ENCODE measurements at places on chromosomes 13 and 19.

- no peak for DNase-seq
Observed at GRCh38 chr13:20408181-20408580, 117.5 kb downstream of the CRYL1 start.

DNA sequence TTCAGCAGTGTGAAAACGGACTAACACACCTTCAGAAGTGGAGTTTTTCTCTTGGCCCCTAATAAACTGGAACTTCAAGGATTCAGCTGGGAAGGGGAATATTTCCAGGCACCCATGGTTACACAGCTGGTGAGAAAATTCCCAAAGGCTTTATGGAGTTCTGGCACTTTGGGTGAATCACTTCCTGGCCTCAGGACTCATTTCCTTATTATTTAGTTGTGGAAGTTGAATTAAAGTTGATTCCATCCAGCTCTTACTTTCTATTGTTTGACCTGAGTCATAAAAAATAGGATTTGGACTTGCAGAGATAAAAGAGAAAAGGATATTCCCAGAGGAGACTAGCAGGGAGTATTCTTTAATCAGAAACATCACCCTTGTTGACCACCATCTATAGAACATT lies 882.1 kb downstream of the UQCRFS1 start:
- no peak for DNase-seq

- DNase-seq: no peak
Observed at GRCh38 chr13:42497798-42498197, 76.2 kb upstream of the TNFSF11 start.

DNA sequence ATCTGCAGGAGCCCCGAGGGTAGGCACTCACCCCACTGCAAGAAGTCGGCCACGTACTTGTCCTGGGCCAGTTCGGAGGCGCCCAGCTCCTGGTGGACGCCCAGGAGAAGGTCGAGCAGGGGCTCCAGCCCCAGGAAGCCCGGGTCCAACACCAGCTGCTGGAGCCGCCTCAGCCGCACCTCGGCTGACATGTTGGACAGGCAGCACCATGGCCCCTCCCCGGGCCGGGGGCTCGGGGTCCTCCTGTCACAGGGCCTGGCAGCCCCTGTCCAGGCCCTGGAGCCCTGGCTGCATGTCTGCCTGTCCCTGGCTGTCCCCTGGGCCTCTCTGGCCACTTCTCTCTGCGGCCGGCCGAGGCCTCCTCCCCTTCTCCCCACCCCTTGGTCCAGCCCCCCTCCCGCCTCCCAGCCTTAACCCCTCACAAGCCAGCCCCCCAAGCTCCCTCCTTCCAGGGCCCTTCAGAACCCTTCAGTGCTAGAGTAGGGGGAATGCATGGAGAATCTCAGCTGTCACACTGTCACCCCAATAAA lies at the start of gene DMPK:
Gene DMPK (minus strand): TSS at position 329 of the 530 bp plus-strand sequence. CDS start 138 bp downstream, at position 191.
- DNase-seq: no peak

- DNase-seq: no peak
Observed at GRCh38 chr13:100068133-100068931, 20.6 kb upstream of the PCCA start.

DNA sequence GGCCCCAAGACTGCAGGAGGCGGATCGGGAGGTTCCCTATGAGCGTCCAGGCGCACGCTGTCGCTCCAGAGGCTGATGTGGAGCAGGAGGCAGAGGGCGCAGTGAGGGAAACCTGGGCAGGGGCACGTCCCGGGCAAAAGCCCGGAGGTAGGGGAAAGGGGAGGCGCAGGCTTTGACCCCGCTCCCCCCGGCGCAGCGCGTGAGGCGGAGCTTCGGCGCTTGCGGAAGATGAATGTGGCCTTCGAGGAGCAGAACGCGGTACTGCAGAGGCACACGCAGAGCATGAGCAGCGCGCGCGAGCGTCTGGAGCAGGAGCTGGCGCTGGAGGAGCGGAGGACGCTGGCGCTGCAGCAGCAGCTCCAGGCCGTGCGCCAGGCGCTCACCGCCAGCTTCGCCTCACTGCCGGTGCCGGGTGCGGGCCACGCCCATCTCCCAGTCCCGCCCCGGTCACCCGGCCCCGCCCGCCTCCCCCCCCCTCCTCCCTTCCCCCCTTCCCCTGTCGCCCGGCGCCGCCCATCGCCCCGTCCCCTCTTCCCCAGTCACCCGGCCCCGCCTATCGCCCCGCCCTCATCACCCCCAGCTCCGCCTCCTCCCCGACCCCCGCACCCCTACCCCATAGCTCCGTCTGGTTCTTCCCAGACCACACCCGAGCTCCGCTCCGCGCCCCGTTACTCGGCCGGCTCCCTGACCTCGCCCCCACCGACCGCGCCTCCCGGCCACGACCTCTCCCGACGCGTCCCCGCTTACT lies 4.1 kb downstream of the HMG20B start:
- no peak for DNase-seq

DNA sequence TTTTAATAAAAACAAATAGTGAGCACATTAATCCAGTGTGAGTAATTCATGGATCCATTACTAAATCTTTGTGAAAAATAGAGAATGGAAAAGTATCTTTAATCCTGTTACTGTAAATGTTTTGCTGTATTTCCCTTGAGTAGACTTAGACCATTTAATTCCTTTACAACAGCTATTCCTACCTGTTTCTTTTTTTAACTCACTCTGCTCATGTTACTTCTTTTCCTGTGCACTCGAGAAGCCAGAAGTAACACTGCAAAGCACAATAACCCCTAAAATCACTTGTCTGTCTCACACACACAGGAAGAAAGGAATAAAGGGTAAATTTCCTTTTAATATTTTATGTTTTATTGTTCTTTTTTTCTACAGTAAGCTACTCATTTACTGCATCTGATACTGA lies 244.3 kb downstream of the SHISA2 start:
- DNase-seq: no peak

GRCh38 chr19:31595521-31595920 lies 246.3 kb upstream of the TSHZ3 start:
- DNase-seq: no peak

DNA sequence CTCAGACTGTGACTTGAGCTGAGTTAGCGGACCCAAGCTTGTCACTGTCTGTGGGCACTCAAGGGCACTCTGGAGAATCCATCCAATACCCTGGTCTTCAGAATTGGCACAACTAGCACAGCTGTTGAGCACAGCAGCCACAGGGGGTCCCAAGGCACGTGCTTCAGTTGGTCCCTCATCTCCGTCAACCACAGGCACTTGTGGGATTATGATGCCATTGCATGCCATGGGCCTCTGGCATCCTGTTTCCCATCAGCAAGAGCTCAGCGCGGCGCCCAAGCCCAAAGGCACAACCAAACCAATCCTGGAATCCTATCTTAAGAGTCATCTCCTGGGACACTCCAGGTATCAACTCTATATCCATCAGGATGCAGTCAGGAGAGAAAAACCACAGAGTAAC lies 3.7 kb upstream of the B3GNT8 start:
- DNase-seq: no peak

- no peak for DNase-seq
Observed at GRCh38 chr19:10882108-10882457, 10.7 kb downstream of the CARM1 start.

DNA sequence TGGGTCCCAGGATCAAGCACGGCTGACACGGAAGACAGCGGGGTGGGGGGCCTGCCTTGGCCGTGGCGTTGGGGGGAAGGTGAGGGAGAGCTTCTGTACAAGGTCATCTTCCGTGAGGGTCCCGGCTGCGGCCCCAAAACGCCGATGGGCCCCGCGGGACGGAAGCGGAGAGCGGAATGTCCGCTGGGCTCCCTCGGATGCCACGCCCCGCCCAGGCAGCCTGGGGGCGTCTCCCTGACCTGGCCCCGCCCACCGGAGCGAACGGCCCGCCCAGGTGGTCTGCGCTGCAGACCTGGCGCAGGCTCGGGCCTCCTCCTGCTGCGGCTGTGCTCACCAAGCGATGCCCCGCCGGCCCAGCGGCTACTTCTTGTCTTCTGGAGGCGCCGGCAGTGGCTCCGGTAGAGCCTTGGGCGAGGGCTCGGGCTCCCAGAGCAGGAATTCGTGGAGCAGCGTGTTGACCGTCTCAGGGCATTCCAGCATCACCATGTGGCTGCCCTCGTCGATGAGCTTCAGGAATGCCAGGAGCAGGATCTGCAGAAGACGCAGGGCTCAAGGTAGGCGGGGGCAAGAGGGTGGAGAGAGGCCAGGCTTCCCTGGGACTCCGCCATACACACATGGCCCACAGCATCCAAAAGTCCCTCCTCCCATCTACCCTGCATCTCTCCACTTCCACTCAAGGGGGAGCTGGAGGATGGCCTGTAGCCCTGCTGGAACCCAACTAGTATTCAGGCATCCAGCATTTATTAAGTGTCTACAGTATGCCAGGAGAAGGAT lies 10.7 kb downstream of the ABHD8 start:
- DNase-seq: peak; percentile 85

DNA sequence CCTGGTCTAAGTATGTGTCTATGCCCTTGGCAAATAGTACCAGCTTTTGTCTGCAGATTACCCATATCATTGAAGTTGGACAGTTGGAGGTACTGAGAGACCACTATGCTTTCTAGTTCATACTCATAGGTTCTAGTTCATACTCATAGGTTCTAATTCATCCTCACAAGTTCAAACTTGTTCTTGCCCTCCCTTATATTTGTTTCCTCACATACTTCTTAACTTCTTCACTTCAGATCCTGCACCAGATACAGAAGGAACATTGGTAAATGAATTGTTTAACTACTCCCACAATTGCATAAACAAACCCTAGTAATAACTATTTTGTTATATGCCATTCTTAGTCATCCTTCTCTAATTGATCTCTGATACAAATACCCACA lies 172.2 kb downstream of the SLITRK1 start:
- DNase-seq: no peak

DNA sequence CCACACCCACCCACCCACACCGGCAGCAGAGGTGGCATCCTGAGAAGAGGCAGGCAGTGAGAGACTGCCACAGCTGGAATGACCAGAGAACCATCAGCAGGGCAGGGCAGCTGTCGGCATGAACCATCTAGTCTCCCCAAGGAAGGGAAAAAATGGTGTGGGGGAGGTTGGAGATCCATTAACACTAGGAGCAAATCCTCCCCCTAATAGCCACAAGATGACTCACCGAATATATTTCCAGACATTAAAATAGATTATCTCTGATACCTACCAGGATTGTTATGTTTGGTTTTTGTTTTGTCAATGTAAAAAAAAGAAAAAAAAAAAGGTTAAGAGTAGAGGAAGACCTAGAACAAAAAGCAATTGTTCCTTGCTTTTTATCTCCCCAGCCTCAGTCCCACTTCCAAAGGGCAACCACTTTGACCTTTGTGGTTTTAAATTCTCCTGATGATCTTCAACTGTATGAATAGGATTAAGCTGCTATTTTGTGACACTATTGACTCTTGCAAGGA lies 34.2 kb downstream of the THSD1 start:
- no peak for DNase-seq

DNA sequence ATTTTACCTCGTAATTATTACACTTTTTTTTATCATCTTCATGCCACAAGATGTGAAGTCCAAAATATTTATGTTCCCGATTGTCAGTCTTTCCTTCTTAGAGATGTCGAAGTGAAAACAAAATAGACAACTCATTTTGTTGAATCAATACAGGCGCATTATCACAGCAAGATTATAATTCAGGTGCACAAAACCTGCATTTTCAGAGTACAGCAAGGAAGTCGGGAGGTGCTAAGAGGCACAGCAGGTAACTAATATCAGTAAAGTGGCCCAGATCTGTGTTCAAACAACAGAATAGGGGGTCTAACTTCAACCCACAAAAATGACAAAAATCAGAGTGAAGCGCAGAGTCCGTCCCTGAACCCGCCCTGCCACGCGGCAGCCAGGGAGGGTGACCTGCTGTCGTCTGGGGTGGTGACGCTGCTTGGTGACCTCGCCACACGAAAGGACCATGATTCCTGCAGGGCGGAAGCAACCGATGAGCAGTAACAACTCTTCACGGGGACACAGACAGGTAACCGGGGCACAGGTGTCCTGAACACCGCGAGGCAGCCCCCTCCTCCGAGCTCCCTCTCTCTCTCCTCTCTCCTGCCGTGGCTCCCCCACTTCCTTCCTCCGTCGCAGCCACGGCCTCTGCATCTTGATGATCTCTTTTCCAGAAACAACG lies 50.9 kb upstream of the SPACA7 start:
- DNase-seq: no peak

GRCh38 chr13:30346789-30347167 lies 39.4 kb upstream of the KATNAL1 start:
- DNase-seq: no peak

DNA sequence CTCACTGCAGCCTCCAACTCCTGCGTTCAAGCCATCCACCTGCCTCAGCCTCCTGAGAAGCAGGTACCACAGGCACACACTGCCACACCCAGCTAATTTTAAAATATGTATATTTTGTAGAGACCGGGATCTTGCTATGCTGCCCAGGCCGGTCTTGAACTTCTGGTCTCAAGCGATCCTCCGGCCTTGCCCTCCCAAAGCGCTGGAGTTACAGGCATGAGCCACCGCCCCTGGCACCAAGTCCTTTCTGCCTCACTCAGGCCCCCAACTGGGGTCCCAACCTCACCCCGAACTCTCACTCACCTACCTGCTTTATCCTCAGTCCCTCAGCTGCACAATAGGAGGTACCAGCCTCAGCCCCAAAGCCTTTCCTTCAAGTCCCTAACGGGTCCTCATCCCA lies 635 bp upstream of the COL5A3 start:
- no peak for DNase-seq

DNA sequence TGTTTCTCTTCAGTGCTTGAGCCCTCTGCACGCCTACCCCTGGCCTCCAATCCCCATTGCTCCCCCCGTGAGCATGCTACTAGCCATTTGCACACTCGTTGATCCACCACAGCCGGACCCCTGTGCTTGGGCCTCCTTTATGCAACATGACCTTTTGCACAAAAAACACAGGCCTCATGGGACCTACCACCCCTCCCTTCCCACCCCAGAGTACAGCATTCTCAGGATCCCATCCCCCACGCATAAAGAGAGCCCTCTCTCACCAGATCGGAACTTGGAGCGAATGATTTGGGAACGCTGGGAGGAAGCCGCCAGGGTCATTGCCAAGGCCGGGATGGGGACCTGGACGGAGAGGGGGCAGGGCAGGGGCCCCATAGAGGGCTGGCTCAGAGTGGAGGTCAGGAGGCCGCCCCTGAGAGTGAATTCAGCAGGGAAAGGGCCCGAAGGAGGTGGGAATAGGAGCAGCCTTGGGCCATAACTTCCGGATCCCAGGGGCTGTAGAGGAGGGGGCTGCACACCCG lies 754 bp downstream of the MAMSTR start:
- no peak for DNase-seq

GRCh38 chr13:99310382-99311031 lies 3.3 kb upstream of the GPR183 start:
- DNase-seq: peak; percentile 62

DNA sequence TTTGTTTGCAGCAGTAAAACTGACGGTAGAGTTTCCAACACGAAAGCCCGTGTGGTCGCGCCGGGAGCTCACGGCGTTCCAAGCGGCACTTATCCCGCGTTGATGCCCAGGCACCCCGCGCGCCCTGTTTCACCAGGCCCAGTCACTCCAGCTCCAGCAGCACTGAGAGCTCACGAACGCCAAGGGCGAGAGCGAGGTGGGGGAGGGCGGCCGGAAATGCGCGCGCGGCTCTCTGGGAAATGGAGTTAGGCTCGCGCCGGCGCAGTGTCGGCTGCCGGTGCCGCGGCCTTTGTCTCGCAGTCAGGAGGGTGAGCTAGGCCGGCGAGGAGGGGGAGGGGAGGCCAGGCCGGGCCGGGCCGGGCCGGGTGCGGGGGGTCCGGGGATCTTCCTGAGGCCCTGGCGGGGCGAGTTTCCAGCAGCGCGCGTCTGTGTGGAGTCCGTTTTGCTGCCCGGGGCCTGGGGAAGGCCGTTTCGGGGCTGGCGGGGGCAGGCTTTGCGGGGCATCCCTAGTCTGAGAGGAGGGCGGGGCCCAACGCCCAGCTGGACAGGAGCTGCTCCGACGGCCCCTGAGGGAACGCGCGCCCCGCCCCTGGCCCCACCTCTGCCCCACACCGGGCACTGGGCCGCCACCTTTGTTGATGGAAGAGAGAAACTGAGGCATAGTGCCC lies at the start of gene ZNF135:
Gene ZNF135 (plus strand): TSS at position 280 of the 668 bp plus-strand sequence. CDS start 721 bp downstream, outside the sequence.
- peak; percentile 56 for DNase-seq

Data from GM04504 (cell line).